ENCODE measurements at places on chromosomes 4 and X.

GRCh38 chr4:164379694-164380093 lies 374.2 kb upstream of the SMIM31 start:
- DNase-seq = no peak

DNA sequence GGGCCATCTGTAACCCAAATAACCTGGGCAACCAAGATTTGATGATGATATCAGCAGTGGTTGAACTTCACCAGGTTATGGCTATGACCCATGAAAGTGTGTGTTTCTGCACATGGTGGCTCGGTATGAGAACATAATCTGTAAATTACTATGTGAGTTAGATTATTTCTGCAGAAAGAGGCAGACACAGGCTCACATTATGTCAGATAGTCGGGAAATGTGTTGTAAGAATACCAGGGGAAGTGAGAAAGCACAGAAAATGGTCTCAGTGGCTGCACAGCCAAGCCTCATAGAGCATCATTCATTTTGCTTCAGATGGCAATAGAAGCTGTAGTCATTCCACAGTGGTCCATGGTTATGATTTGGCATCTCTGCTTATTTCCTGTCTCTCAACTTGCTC lies 63.0 kb upstream of the RBPJ start:
- no peak for DNase-seq

DNA sequence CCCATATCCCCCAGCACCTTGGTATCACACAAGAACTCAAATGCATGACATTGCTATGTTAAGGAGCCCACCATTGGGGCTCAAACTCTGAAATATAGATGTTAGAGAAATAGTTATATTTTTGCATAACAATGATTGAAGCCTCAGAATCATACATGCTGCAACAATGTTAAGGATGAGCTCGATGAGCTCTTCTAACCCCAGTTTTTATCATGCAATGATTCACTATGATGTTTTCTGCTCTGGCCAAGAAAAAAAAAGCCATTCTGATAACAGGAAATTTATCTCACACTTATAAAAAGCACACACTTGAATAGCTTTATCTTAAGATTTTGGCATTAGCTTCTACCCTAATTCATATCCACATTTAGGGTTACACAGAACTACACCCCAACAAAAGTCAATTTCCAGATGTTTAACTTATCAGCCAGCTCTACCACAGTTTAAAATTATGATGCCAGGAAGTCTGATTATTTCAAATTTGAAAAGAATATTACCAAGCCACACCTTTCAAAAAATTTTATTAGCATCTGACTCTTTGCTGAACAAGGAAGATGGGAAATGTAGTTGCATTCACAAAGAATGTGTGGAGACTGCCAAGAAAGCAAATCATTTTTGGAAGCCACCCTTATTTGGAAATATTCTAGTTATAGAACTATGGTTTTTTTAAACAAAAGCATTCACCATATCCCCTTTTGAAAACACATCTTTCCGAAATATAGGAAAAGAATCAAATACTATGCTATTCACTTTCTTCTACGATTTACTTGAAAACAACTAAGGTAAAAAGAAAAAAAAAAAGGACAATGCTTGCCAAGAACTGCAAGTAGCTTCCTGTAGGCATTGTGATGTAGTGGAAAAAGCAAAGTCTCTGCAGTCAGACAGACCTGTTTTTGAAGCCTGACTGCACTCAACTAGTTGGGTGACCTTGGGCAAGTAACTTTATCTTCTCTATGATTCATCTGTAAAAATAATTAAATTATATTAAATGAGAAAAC lies 100.8 kb upstream of the PLS3 start:
- DNase-seq = no peak

DNA sequence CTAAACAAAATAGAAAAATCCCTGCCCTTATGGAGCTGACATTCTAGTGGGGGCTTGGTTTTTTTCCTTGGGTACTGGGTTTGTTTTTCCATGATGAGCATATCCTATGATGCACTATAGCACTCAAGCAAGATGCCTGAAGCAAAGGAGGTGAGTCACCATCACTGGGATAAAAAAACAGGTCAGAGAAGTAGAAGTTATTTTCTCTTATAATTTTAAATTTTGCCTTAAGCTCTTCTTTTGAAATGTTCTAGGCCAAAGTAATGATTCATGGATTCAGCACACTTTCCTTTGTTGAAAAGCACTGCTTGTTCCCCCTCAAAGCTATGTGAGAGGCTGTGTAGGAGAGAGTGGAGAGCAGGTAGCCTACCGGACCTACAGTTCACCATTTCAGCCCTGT lies 15.2 kb upstream of the CXCL2 start:
- DNase-seq = peak; percentile 69

DNA sequence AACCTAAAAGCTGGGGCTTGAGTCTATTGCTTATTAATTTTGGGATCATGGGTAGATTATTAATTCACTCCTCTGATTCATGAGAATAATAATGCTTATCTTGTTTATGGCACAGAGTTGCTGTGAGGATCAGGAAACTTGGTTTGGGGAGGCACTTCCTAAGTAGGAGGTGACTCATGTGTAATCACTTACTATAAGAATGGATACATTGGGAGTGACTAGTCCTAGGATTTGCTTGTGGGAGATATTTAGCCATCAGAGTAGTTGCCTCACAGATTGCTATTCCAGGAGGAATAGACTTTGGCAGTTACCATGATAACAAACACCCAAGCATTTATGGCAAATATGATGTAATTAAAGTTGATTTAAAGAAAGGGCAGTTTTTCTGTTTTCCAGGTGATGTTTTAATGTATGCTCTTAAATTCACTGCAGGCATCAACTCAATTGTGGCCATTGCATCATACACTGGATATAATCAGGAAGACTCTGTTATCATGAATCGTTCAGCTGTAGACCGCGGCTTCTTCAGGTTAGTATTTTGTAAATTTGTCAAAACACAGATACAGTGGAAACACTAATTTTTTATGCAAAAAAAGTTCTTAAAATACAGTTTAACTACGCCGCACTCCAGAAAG lies 41.9 kb downstream of the POLR2B start:
- DNase-seq = peak; percentile 77

DNA sequence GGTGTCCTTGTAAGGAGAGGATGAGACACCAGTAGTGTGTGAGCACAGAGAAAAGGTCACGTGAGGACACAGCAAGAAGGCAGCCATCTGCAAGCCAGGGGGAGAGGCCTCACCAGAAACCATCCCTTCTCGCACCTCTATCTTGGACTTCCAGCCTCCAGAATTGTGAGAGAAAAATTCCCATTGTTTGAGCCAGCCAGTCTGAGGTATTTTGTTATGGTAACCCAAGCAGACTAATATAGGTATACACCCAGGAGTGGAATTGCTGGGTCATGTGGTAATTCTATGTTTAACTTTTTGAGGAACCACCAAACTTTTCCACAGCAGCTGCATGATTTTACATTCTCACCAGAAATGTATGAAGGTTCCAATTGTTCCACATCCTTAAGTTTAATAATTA lies 25.6 kb downstream of the ZDHHC9 start:
- DNase-seq = no peak

- no peak for DNase-seq
Measured at GRCh38 chr4:142917678-142918077, 71.6 kb upstream of the INPP4B start.

DNA sequence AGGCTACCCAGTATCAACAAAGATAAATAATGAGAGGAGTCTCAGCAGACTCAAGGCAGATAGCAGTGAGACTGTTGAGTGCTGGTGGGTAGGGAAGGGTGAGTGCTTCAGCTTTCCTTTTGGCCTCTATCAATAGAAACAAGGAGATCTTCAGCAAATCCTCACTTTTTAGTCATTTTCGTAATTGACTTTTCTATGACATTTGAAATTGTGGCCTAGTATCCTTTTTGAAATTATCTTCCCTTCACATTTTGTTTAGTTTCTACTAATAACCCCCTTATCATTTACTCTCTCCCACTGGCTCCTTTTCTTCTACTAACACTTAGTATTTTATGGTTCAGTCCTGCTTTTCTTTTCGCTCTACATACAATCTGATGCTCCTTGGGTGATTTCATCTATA lies 44.9 kb downstream of the LIN54 start:
- no peak for DNase-seq

Data from AG09309 (cell line).